ENCODE measurements at places on chromosomes 11 and 22. TPM values are rescaled to one million over a fixed set of nuclear protein-coding genes. Genes with fewer than 3 reads are reported as not detected.
A peak's percentile ranks its signal among the peaks of the same experiment; 100 is the strongest.

The SF1 gene
- total RNA-seq = 76.1 TPM

The KRTAP5-9 gene
- total RNA-seq = not detected

The NAALADL1 gene
- total RNA-seq = 3.8 TPM

DNA sequence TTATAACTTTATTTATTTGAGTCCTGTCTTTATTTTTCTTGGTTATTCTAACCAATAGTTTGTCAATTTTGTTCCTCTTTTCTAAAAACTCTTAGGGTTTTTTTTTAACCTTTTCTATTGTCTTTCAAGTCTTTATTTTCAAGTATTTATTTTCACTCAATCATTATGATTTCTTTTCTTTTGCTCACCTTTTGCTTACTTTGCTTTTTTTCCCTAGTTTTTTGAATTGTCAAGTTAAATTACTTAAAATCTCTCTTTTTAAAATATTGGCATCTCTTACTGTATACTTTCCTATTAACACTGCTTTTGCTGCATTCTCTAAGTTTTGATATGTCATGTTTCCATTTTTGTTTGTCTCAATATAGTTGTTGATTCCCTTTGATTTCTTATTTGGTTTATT is 396.8 kb upstream of the CCDC179 start:
- no peak for DNase-seq

GRCh38 chr11:57787920-57788702 is 26.5 kb downstream of the CTNND1 start:
- no peak for DNase-seq

DNA sequence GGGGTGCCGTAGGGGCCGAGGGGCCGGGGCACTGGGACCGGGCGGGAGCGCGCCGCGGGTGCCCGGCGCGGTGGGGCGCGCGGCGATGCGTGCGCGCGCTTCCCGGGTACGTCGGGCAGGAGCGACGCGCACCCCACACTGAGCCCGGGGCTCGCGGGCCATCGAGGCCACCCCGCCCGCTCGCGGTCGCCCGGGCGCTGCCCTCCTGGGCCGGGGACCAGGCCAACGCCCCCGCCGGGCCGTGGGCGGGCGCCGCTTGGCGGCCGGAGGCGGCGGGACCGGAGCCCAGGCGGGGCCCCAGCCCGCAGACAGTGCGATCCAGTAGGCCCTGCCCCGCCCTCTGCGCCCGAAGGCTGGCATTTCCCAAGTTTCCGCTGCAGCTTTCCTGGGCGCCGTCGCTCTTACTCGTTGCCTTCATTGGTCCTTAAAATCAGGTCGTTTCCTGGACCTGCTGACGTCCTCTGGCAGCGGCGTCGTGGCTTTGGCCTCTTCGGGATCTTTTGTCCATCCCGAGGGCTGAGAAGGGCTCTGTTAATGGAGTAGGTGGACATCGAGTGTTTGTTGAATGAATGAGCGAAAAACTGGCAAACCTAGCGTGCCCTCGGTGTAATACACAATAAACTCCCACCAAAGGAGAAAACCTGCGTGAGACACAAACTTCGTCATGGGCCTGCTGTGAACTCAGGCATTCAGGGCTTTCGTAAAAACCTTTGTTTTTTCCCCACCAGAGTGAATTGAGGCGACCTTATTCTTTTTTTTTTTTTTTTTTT is 638 bp downstream of the PARVA start:
- peak; percentile 71 for DNase-seq

- DNase-seq = no peak
Observed at GRCh38 chr11:125227151-125227550, 62.6 kb downstream of the PKNOX2 start.

- no peak for DNase-seq
Observed at GRCh38 chr22:36700711-36701670, 2.6 kb downstream of the CACNG2 start.

- peak; percentile 46 for DNase-seq
Observed at GRCh38 chr11:63491636-63492372, 837 bp upstream of the PLAAT5 start.

Measured in IMR-90 (cell line).